ENCODE measurements at places on chromosomes 1 and 21. TPM values are rescaled to one million over a fixed set of nuclear protein-coding genes. Genes with fewer than 3 reads are reported as not detected.

HSPA6 gene
- total RNA-seq, result 6.7 TPM

HTR6 gene
- not detected for total RNA-seq

ADGRB2 gene
- 5.3 TPM for total RNA-seq

ZBED6 gene
- total RNA-seq, result 33.8 TPM

BSND gene
- not detected for total RNA-seq

KLHL20 gene
- total RNA-seq, result 27.2 TPM

C4BPA gene
- 0.37 TPM for total RNA-seq

RHD gene
- not detected for total RNA-seq

NBPF10 gene
- 3.4 TPM for total RNA-seq

FCAMR gene
- total RNA-seq, result not detected

CYB561D1 gene
- total RNA-seq, result 10.5 TPM

TBX19 gene
- total RNA-seq, result 1.2 TPM

GJA8 gene
- not detected for total RNA-seq

IGSF21 gene
- 7.8 TPM for total RNA-seq

DAP3 gene
- 62.6 TPM for total RNA-seq

MSH4 gene
- 0.37 TPM for total RNA-seq

HNRNPR gene
- 117 TPM for total RNA-seq

SH2D2A gene
- 3.2 TPM for total RNA-seq

S100A4 gene
- 472 TPM for total RNA-seq

KCNN3 gene
- 1.9 TPM for total RNA-seq

ZNF593OS gene
- total RNA-seq, result not detected

GREM2 gene
- 21.1 TPM for total RNA-seq

AGMAT gene
- total RNA-seq, result 0.14 TPM

ZNF644 gene
- total RNA-seq, result 75.1 TPM

SRRM1 gene
- total RNA-seq, result 92.3 TPM

C1orf87 gene
- not detected for total RNA-seq

IRF6 gene
- 1.8 TPM for total RNA-seq

TMPRSS15 gene
- total RNA-seq, result not detected

DCST1 gene
- total RNA-seq, result not detected

CRYZL1 gene
- total RNA-seq, result 40.4 TPM

CLIC6 gene
- total RNA-seq, result 5.0 TPM
